Mammary microvascular endothelial cell (primary cell): ENCODE measurements at places on chromosomes 3 and 15. TPM values are rescaled to one million over a fixed set of nuclear protein-coding genes. Genes with fewer than 3 reads are reported as not detected.

Gene LYZL4
- total RNA-seq = not detected in 2 replicates

Gene MYH15
- total RNA-seq = 0.15 and 0.60 TPM in 2 replicates

Gene BUB1B
- total RNA-seq = 38.7 and 51.1 TPM in 2 replicates

Gene CLDN11
- total RNA-seq = 446 and 509 TPM in 2 replicates

Gene CD86
- not detected in 2 replicates for total RNA-seq

Gene GOLGA6L9
- 0.47 and 0.69 TPM in 2 replicates for total RNA-seq

Gene STAC
- 20.7 and 29.0 TPM in 2 replicates for total RNA-seq
